Neural crest cell (in vitro differentiated cells): ENCODE measurements at places on chromosomes 2 and 18. TPM values are rescaled to one million over a fixed set of nuclear protein-coding genes. Genes with fewer than 3 reads are reported as not detected.

The CAPN14 gene
- 0.36 and 0.47 TPM in 2 replicates for total RNA-seq

The MYL12A gene
- 165 TPM in 2 replicates for total RNA-seq

The BOLL gene
- not detected in 2 replicates for total RNA-seq

The COL4A3 gene
- total RNA-seq, result not detected in 2 replicates

The RGPD3 gene
- total RNA-seq, result 0.11 and 0.14 TPM in 2 replicates

The PSMD14 gene
- total RNA-seq, result 82.0 and 82.4 TPM in 2 replicates

The GPR55 gene
- not detected in 2 replicates for total RNA-seq

The PXDN gene
- total RNA-seq, result 217 and 218 TPM in 2 replicates

The NLRC4 gene
- not detected in 2 replicates for total RNA-seq

The DNAH7 gene
- 1.5 and 2.6 TPM in 2 replicates for total RNA-seq
